ENCODE measurements at places on chromosomes 4 and X.

- no peak for DNase-seq
These were observed 89.3 kb upstream of the CYLC1 start for GRCh38 chrX:83771664-83772063.

DNA sequence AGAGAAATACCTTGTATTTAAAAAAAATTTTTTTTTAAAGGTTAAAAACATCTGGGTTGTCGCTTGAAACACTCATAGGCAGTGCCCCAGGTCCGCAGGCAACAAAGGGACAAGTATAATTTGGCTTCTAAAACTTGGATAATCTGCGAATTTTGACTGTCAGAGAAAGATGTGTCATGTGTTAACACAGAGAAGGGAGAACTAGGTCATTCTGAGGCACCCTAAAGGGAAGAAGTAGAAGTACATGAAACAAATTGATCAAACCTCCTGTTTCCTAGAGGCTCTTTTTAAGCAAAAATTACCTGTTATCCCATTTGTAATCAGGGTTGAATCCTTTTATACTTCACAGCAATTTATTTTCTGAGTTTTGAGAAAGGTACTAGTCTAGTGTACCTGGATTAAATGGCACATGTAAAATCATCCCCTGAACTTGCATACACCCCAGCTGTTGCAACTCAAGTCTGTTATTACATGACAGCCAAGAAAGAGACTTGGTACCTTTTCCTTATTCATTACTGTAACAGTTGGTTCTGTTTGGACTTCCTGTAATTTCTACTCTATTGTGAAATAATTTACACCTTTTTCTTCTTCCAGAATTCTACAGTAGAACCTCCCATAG is 1.7 kb downstream of the SRD5A3 start:
- no peak for DNase-seq

DNA sequence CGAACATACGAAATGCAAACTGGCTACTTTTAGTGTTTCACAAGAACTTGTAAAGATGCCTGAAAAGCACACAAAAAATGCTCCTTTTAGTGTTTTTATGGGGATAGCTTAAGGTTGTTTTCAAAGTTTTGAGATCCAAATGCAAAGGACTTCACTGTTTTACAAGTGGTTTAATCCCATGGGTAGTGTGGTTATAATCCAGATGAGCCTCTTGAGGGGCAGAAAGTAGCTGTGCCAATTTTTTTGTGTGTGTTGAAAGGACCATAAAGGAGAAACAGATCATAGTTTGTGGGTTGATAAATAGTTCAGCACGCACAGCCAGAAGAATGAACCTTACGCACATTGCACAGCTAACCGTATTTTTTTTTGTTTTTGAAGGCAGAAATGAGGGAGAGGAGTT is 126.9 kb upstream of the GIMD1 start:
- no peak for DNase-seq

- no peak for DNase-seq
These were observed 1237.1 kb downstream of the PCDH19 start for GRCh38 chrX:99172958-99173357.

DNA sequence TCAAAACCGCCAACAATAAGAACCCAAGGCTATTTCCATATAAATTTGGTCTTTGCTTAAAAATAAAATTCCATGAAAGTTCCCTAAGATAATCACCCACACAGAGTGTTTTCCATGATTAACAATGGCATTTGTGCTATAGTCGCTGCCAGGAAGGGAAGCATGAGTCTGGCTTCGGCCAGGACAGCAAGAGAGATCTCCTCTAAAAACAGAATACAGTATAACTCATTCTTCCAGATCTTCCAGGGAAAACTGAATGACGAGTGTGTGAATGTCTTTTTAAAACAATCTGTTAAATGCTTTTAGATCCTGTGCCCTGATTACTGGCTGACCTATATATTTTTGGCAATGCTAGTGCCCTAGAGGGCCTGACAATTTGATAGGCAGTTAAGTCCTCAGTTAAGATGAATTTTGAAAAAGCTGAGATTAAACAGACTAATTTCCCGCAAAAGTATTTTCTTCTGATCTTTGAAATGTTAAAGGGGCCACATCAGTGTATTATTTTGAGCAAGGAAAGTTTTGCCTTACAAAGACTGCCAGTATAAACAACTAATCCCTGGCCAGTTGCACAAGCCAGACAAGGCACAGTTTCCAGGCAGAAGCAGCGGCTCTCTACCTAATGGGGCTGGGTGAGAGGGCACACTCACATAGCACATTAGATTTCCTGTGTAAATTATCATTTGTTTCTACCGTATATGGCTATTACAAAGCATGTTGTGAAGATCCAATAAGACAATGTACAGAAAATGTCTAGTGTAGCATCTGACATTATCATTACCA is 127.3 kb downstream of the DCHS2 start:
- DNase-seq = no peak

DNA sequence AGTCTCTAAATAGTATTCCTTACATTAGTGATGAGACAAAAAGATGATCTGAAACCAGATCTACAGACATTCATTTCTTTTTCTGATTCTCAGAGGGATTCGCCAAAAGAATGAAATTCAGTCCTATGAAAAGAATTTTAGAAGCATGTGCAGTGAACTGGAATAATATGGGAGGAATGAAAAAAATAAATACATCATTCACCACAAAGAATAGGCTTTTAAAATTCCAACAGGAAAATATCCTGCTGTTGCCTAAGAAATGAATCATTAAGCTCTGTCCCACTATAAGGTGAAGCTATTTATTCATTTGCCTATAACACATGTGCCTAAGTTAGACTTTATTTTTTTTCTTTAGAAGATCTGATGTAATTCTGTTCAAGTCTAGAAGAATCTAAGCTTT is 165.9 kb downstream of the IL15 start:
- no peak for DNase-seq

- DNase-seq = no peak
These were observed 29.0 kb downstream of the UTP14A start for GRCh38 chrX:129934952-129935351.

DNA sequence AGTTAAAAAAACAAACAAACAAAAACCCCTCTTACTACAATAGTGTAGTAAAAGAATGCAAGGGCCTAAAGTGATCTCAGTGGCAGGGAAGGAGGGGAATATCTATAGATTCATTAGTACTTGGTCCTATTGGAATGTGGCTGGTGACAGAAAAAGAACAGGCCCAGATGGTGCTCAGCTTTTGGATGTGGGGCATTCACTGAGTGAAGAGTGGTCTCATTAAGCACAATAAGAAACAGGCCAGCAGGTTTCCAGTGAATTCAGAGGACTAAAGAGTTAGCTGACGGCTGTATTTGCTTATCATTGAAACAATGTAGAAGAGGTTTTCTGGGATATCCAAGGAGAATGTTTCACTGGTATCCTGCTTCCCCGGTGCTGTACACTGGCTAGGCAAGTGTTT is 243.8 kb upstream of the HHIP start:
- no peak for DNase-seq

GRCh38 chr4:76897536-76898384 is at the start of gene SOWAHB:
Gene SOWAHB (minus strand): TSS chr4:76898144. CDS start chr4:76897849, 295 bp downstream.
- peak; percentile 13 for DNase-seq

GRCh38 chr4:147029296-147029695 is 83.6 kb upstream of the TTC29 start:
- DNase-seq = no peak

DNA sequence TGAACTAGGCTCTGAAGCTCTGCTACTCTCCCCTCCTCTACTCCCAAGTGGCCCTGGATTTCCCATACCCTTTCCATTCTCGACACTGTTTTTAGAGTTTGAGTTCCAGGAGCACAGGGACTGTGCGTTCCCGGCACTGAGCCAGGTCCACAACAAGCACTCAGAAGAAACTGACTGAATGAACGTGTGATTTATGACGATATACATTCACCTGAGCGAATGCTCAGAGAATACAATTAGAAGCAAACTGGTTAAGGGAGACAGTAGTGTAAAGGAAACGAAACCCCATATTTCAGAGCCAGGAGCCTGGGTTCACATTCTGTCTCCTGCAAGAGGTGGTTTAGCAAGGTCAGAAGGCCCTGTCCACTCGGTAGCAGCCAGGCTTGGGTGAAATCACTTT is 1.4 kb upstream of the KIAA0232 start:
- no peak for DNase-seq

- DNase-seq = no peak
These were observed 162.9 kb upstream of the SPIN4 start for GRCh38 chrX:63513825-63514568.

- no peak for DNase-seq
These were observed 12.9 kb downstream of the DCTD start for GRCh38 chr4:182904211-182904761.

DNA sequence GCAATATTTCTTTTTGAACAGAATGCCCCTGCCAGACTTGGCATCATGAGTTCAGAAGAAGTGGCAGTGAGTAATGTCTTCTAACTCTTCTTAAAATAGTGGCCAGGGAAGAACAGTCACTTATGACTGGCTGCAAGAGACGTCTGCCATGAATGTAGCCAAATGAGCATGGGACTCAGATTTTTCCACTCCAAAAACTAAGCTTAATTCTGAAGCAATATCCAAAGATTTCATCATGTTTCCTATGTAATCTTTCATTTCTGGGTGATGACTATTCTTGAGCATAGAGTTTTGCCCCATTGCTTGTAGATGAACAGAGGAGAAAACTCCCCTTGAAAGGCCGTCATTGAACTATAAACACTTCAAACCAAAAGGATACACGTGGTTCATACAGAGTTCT is 11.8 kb downstream of the AMBN start:
- DNase-seq = no peak

DNA sequence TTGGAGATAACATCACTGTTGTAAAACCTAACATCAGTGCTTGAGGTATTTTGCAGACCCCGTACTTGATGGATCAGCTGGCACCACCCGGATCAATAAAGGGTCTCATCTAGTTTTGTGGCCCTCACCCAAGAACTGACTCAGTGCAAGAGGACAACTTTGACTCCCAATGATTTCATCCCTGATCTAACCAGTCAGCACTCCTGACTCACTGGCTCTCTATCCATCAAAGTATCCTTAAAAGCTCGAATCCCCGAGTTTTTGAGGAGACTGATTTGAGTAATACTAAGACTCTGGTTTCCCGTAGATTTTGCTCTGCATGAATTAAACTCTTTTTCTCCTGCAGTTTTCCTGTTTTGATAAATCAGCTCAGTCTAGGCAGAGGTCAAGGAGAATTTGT is 2498.1 kb downstream of the PCDH7 start:
- no peak for DNase-seq

All from NCI-H1092 (cell line).